ENCODE measurements at places on chromosomes 12 and 14.

DNA sequence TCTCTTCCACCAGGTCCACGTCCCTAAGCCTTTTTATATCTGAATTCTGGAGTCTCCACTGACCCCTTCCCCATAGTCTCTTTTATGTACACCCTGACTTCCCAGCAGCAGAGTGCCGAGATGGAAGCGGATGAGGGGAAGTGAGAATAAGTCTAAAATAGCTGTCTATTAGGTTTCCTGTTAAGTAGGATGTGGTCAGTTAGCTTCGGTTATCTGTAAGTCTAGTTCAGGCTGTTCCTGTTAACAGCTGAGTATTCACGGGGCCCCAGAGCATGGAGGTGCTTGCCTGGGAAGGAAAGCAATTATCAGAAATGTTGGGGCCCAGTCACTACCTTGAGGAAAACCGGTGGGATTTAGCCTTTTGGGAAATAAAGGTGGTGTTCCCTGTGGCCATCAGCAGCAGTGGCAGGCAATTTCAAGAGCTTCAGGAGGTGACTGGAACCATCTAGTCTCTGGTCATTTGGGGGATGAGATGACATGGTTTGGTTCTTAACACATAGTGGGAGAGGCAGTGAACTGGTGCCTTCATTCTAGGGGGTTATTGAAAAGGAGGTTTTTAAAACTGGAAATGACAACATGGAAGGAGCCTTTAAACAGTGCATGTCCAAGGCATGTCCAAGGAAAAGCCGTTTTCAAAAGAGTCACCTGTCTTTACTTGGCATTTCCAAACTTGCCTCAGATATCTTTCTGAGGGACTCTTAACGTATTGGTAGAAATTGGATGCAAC is 21.8 kb downstream of the CHST11 start:
- DNase-seq = no peak

- peak; percentile 62 for DNase-seq
Measured at GRCh38 chr12:52139579-52140062, 52.2 kb downstream of the KRT80 start.

GRCh38 chr12:122669397-122670070 is 33.6 kb downstream of the HCAR2 start:
- no peak for DNase-seq

GRCh38 chr12:10673659-10674384 is at the start of gene STYK1:
TSS of gene STYK1 (minus strand) at chr12:10674052. CDS start at chr12:10634618, 39,434 bp downstream.
- peak; percentile 82 for DNase-seq

GRCh38 chr14:84490081-84490480 is 1039.9 kb upstream of the FLRT2 start:
- no peak for DNase-seq

DNA sequence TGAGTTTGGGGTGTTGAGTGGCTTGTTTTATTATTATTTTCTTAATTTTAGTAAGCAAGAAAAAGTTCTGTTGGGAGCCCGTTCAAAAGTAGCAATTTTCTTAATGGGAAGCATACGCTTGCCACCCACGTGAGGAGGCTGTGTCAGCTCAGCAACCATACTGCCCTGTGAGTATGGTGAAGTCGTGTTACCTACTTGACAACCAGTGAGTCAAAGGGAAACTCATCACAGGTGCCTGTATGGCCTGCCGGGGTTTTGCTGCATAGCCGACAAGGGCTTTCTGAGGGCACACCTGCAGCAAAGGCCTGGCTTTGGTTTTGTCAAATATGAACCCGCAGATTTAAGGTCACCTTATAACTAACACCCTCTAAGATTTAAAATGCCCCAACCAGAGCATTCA is 31.1 kb downstream of the PITPNM2 start:
- DNase-seq = no peak

- DNase-seq = no peak
Measured at GRCh38 chr12:21987755-21988154, 46.5 kb upstream of the ABCC9 start.

DNA sequence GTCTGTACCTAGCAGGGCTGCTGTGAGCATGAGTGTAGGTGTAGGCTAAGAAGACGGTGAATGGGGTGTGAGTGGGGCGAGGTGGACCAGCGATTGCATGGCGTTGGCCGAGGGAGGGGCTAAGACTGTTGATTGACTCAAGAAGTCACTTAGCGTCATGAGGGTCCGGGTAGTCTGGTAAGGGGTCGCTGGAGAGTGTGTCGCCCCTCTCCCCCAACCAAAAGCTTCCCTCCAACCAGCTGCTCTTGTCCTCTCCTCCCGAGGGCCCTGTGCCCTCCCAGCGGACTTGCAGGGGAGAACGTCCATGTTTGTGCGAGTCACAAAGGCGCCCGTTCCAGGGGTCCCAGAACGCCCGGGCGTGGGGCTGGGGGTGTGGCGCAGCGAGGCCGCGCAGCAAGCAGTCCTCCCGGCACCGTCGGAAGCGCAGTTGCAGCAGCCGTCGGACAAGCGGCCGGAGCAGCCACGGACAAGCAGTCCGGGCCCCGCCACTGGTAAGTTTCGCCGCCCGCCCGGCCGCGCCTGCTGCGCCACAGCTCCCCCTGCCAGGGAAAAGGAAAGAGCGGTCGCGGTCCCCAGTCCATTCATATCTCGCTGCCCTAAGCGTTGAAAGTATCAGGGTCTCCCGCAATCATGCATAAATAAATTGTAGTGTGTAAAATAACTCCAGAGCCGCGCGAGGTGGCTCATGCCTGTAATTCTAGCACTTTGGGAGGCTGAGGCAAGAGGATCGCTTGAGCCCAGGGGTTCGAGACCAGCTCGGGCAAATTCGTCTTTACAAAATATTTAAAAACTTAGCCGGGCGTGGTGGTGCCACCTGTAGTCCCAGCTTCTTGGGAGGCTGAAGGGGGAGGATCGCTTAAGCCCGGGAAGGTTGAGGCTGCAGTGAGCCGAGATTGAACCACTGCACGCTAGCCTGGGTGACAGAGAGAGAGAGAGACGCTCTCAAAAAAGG is at the start of gene CCDC63:
Gene CCDC63 (plus strand): TSS at position 373 of the 952 bp plus-strand sequence. CDS start 5,968 bp downstream, outside the sequence.
- peak; percentile 78 for DNase-seq

- no peak for DNase-seq
Measured at GRCh38 chr12:19548834-19549233, 109.5 kb downstream of the AEBP2 start.

GRCh38 chr12:92431146-92431545 is 271.6 kb upstream of the PLEKHG7 start:
- DNase-seq = no peak

- DNase-seq = no peak
Measured at GRCh38 chr12:47829584-47829983, 9.9 kb upstream of the HDAC7 start.

DNA sequence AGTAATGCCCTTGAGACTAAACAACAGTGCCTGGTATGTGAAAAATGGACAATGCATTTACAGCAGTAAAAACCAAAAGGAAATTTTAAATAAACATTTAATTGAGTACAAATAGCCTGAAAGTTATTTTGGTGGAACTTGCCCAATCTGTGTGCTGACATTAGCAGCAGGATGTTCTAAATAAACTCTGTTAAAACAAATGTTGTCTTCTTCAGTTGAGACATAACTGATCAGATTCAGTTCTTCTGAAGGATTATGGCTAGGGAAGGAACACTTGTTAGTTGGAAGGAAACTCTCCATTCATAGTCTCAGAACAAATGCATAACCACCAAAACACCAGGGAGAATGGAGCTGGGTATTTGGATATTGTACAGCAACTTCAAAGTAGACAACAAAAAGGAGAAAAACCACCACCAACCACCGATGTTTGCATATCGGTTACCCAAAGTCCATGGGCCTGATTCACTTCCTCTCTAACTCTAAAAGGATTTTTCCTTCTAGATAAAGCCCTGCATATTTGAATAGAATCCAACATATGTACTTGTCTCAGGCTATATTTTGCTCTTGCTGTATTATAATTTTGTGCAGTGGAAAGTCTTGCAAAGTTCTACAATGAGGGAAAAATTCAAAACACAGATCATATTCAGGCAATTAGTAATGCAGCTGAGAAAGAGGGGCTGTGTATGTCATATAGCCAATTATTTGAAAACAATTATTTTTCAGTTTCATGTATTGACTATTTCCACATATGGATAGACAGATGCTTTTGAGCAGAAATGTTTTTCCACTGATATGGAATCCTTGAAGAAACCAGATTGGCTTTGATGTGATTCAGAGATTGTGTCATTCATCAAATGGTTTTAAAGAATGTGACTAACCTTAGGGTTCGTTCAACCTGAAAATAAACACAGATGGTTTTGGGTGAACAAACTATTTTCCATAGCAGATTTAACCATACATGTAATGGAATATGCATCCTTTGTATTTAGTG is 152.2 kb upstream of the BMP4 start:
- no peak for DNase-seq

DNA sequence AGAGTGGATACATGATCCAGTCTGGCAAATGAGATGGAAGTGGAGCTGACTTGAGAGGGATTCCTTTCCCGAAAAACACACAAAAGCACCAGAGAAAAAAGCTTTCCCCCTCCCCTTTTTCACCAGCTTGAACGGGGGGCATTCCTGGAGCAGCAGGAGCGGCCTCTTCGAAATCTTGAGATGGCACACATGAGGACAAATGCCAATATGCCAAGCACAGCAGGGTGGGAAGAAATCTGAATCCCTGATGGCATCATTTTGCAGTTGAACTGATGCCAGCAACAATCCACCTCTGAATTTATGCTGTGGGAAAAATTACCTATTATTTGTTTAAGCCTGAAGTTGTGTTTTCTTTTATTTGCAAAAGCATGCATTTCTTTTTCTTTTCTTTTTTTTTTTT is 29.7 kb upstream of the BICD1 start:
- DNase-seq = no peak

DNA sequence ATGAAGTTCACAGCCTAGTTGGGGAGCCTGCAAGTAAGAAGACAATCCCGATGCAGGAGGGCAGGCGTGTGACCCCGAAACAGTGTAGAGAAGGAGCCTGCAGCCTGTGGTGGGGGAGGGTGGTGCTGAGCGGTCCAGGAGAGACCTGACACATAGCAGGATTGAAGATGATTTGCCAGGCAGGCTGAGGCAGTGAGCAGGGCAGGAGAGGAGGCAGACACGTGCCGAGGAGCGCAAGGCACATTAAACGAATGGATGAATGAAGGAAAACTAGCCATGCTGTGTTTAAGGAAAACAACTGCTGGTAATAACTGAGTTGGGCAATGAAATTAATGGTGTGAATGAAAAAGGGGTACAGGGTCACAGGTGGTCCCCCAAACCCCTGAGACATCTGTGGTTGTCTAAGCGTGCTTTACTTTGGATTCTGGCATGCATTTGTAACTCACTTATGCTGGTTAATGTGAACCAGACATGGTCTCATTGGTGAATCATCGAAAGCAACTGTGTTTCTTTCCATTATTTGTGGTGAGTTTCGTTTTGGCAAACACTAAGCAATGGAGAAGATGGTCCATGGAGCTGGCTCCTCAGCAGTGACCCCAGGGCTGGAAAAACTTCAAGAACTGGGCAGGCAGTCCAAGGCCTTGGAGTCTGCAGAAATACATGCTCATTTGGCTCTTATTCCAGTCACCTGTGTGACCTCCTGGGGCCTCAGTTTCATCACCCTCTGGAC is 96.9 kb upstream of the EVL start:
- no peak for DNase-seq
